ENCODE measurements at places on chromosomes 16 and 17.

DNA sequence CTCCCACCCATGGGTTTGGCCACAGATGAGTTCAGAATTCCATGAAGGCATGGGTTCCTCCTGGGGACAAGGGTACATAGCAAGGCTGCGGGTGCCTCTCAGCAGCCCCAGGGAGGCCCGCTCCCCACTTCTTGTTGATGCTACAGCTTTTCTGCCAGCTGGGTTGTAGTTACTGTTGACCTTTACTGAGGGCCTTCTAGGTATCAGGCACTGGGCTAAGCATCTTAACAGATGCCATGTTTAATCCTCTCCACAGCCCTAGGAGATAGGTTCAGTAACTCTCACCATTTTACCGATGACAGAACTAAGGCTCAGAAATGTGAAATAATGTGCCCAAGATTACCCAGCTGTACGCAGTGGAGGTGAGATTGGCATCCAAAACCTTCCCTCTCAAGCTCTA lies 54.3 kb upstream of the DLX4 start:
- no peak for DNase-seq

GRCh38 chr17:17035920-17036523 lies 6.2 kb upstream of the MPRIP start:
- DNase-seq: no peak

- peak; percentile 29 for DNase-seq
Measured at GRCh38 chr17:19317359-19318095, 45.0 kb downstream of the B9D1 start.

DNA sequence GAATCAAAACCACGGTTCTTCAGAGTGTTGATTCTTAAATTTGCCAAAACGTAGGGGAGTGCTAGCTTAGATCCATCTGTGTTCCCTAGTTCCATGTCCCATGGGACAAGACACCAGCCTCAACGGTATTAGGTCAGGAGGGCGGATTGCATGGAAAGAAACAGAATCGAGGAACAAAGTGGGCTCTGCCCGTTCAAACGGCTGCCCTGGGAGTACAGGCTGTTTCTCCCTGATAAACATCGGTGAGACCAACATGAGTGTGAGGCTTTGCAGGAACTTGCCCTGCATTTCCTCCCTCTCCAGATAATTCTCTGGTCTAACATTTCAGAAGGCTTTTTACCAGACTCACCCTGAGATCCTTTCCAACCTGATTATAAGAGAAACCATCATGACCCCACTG lies 82.2 kb downstream of the MRM3 start:
- DNase-seq: no peak

GRCh38 chr17:62109378-62109902 lies 44.4 kb upstream of the MED13 start:
- peak; percentile 74 for DNase-seq

DNA sequence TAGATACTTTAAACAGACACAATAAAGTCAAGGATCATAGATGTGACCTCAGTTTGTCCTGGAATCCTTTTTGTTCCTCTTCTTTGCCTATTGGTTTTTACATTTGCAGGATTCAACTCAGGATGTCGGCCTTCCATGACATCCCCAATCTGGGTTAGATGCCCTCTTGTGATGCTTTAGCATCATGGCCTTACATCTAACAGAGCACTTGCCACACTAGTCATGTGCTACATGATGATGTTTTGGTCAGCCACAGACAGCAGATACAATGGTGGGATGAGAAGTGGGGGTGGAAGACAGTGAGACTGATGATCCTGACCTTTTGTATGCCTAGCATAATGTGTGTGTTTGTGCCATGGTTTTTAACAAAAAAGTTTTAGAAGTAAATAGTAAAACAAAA lies 1.8 kb upstream of the SYNRG start:
- no peak for DNase-seq

DNA sequence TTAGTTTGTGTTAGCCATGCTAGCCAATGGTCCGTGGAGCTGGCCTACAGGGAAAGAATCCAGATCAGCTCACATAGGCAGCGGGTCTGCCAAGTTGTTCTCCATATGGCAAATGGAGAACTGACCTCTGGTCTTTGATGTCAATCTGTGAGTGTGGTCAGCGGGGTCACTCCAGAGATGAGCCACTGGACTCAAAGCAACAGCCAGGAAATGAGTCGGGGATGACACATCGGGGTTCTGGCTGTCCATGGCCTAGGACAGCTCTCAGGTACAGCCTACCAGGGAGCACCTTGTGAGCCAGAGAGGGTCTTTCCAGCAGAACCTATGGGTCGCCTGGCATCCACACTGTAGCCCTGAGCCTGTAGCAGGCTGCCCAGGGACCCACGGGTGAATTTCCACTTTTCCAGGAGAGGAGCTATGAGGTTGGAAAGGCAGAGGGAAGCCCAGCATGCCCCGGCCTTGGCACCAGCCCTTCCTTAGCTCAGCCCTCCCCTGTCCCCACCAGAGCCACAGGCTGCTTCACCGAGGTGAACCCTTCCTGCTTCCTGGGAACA lies 203.0 kb upstream of the TNRC6C start:
- no peak for DNase-seq

DNA sequence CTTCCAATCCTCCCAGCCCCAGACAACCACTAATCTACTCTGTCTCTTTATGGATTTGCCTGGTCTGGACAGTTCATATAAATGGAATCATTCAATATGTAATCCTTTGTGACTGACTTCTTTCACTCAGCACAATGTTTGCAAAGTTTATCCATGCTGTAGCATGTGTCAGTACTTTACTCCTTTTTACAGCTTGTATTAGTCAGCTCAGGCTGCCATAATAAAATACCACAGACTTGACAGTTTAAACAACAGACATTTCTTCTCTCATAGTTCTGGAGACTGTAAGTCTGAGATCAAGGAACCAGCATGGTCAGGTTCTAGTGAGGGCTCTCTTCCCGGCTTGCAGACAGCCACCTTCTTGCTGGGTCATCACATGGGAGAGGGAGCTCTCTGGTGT lies 41.3 kb downstream of the GPRC5B start:
- DNase-seq: peak; percentile 51

GRCh38 chr17:32495359-32496231 lies 8.8 kb downstream of the CDK5R1 start:
- DNase-seq: no peak

DNA sequence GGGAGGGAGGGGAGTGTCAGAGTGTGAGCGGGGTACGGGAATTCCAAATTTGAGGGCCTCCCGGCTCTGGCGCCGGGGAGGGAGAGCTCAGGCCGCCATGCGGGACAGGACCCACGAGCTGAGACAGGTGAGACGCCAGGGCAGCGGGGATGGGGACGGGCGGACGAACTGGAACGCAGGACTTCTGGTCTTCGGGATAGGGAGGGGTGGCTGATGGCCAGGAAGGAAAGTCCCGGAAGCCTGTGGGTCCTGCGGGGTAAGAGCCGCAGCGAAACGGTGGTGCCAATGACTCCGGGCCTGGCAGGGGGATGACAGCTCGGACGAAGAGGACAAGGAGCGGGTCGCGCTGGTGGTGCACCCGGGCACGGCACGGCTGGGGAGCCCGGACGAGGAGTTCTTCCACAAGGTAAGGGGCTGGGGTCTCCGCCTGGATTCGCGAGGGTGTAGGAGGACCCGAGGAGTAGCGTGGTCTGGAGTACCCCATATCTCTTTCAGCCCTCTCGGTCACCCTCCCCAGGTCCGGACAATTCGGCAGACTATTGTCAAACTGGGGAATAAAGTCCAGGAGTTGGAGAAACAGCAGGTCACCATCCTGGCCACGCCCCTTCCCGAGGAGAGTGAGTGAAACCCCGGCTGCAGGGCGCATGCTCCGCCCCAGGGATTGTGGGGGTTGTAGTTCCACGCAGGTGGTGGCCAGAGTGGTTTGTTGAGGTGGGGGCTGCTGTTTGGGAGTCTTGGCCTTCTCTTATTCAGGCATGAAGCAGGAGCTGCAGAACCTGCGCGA lies 543 bp downstream of the STX4 start:
- DNase-seq: peak; percentile 73

GRCh38 chr17:68319410-68320162 lies 28.3 kb downstream of the ARSG start:
- no peak for DNase-seq

GRCh38 chr17:39553341-39553945 lies 54.3 kb downstream of the NEUROD2 start:
- peak; percentile 35 for DNase-seq

DNA sequence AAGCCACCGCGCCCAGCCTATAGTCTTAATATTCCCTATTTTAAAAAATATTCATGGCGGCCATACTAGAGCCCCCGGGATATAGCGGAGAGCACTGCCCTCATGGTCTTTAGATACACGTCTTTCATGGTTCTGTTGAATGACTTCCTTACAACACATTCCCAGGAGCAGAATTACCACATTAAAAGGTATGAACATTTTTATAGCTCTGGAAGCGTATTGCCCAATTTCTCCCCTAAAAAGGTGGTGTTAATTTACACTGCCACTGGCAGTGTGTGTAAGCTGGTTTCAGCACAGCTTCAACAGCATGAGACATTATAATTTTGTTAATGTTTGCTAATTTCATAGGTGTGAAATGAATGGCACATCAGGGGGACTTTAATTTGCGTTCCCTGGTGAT lies 19.0 kb downstream of the C17orf100 start:
- no peak for DNase-seq

DNA sequence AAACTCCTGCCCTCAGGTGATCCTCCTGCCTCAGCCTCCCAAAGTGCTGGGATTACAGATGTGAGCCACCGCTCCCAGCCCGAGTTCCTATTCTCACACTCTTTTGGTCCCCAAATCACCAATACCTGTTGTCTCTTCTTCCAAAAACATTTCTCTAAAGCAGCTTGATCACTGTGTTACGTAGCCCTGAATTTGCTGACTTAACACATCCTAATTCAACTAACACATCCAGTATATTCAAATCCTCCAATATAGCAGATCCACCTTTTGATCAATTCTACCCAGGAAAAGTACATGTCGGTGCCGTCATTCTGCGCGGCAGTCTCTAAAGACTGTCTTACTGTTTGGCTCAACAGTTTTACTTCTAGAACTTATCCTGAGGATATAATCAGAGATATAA lies 191.3 kb downstream of the ZNF18 start:
- DNase-seq: no peak

DNA sequence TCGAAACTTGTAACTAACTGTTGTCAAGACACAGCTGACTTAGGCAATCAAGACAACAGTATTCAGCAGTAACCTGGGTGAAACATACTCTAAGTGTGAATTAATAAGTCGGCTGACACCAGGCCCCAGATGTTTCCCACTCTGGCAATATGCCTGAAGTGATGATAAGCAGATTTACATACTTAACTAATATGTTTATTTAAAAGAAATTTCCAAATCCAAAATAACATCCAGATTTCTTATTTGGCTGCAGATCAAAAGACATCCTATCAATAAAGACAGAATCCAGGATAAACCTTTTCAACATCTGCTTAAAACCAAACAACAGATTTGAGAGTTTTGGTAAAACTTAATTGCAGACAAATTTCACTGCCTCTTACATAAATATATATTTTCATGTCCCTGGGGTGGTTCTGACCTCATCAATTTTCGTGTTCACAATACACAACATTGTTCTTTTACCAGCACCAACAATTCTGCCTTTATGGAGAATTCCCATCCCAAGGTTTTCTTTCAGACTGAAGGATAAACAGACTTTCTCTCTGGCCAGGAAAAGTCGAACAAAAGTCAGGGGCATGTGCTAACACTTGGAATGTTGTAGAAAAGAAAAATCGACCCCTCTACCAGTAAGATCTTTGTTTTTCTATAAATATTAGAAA lies 45.1 kb upstream of the TOX3 start:
- DNase-seq: no peak

GRCh38 chr16:15033309-15033707 lies 22.6 kb downstream of the NTAN1 start:
- DNase-seq: no peak

All from HCEC 1CT (cell line).